H1 (cell line): ENCODE measurements at places on chromosomes 3 and 15. TPM values are rescaled to one million over a fixed set of nuclear protein-coding genes. Genes with fewer than 3 reads are reported as not detected.
A peak's percentile ranks its signal among the peaks of the same experiment; 100 is the strongest.

DNA sequence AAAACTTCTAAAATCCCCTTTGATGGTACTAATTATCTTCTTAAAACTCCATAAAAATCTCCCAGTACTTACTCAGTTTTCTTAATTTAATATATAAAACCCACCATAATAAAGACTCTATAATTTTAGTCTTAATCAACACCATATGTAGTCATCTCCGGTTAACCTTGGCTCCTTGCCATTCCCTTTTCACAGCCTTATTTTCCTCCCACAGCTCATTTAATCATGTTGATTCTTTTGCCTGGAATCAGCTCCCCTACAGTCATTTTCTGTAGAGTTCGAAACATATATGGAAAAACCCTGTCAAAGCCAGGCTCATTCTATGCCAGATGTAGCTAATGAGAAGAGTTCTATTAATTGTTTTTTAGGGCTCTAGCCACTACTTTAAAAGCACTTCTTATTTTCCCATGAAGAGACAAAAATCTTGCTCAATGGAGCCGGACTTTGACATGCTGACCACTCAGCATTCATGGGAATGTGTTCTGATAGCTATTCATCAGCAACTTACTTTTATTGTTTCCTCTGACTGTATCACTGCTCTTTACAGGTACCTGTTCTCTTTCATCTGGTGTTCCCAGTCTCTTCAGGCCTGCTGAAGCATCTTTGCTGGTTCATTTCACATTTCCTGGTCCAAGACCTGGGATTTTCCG, 573.4 kb downstream of the NAALADL2 start:
- no peaks in the 10 kb centered on the region for H3K4me1 ChIP-seq
- no peak overlapping the region for H3K27ac ChIP-seq
- no peak overlapping the region for H3K4me3 ChIP-seq
- DNase-seq: no peak
- H3K36me3 ChIP-seq: no peaks in the 10 kb centered on the region

DNA sequence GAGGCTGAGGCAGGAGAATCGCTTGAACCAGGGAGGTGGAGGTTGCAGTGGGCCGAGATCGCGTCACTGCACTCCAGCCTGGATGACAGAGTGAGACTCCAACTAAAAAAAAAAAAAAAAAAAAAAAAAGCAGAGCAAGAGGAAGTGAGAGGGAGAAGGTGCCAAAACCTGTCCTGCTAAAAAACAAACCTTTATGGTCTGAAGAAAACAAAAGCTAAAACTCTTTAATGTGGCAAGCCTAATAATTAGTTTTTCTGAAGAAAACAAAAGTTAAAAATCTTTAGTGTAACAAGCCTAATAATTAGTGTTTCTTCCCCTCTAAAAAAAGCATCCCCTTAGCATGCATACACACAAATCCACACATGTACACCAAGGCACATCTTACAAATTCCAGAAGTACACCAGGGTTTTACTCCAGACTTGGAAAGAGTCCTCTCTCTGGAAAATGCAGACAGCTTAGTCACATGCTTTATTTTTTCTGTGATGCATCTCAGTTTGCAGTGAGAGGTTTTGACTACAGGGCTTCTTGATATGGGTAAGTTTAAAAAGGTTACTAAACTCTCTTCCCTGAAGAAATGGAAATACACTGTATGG, 65.9 kb downstream of the HACD2 start:
- no peak for DNase-seq
- no peaks in the 10 kb centered on the region for H3K4me1 ChIP-seq
- no peak overlapping the region for H3K27ac ChIP-seq
- no peaks in the 10 kb centered on the region for H3K27me3 ChIP-seq

The LNP1 gene
- total RNA-seq: 8.0 and 8.7 TPM in 2 replicates

- H3K36me3 ChIP-seq: no peaks in the 10 kb centered on the region
- H3K4me1 ChIP-seq: no peaks in the 10 kb centered on the region
- no peak overlapping the region for H3K27ac ChIP-seq
- no peaks in the 10 kb centered on the region for H3K27me3 ChIP-seq
- no peak overlapping the region for H3K4me3 ChIP-seq
Measured at GRCh38 chr3:187850258-187850921, 105.1 kb upstream of the BCL6 start.

- no peaks in the 10 kb centered on the region for H3K36me3 ChIP-seq
- no peaks in the 10 kb centered on the region for H3K4me1 ChIP-seq
- H3K27ac ChIP-seq: no peak overlapping the region
- no peak overlapping the region for H3K4me3 ChIP-seq
- no peaks in the 10 kb centered on the region for H3K27me3 ChIP-seq
- no peak for DNase-seq
Measured at GRCh38 chr15:100170291-100171210, 171.2 kb downstream of the ADAMTS17 start.

The PLXND1 gene
- 60.2 and 66.4 TPM in 2 replicates for total RNA-seq

GRCh38 chr3:4398941-4399245, 68.2 kb downstream of the SUMF1 start:
- no peak overlapping the region for H3K4me3 ChIP-seq
- no peaks in the 10 kb centered on the region for H3K4me1 ChIP-seq
- no peak overlapping the region for H3K27ac ChIP-seq
- no peaks in the 10 kb centered on the region; the same call in 1 of the 2 replicates for H3K36me3 ChIP-seq
- H3K27me3 ChIP-seq: no peaks in the 10 kb centered on the region

The SMCO1 gene
- not detected in 2 replicates for total RNA-seq

The RPP25 gene
- 19.4 and 19.8 TPM in 2 replicates for total RNA-seq

The RTF1 gene
- 47.7 and 57.8 TPM in 2 replicates for total RNA-seq

- H3K36me3 ChIP-seq: no peaks in the 10 kb centered on the region
- no peaks in the 10 kb centered on the region for H3K4me1 ChIP-seq
- no peaks in the 10 kb centered on the region for H3K27me3 ChIP-seq
- H3K4me3 ChIP-seq: no peak overlapping the region
- DNase-seq: no peak
Measured at GRCh38 chr3:69322158-69322509, 63.8 kb downstream of the FRMD4B start.

The EPB42 gene
- not detected in 2 replicates for total RNA-seq

GRCh38 chr15:89578146-89578545, 2.9 kb downstream of the TICRR start:
- peak overlapping the region; percentile 98 for H3K4me3 ChIP-seq
- peaks cover 5% of the 10 kb centered on the region; the same call in 1 of the 2 replicates for H3K36me3 ChIP-seq
- H3K27ac ChIP-seq: 0 out of 2 replicates have a peak overlapping the region, but pooled peaks have one; percentile 57
- H3K4me1 ChIP-seq: peaks cover 5% of the 10 kb centered on the region; the same call in 1 of the 2 replicates

- no peaks in the 10 kb centered on the region for H3K27me3 ChIP-seq
- H3K36me3 ChIP-seq: no peaks in the 10 kb centered on the region
- H3K27ac ChIP-seq: no peak overlapping the region
- no peaks in the 10 kb centered on the region for H3K4me1 ChIP-seq
- H3K4me3 ChIP-seq: no peak overlapping the region
- DNase-seq: no peak
Measured at GRCh38 chr15:36334059-36334458, 245.4 kb upstream of the CDIN1 start.

GRCh38 chr3:197181741-197182140, 116.7 kb downstream of the DLG1 start:
- H3K4me1 ChIP-seq: peaks cover 4% of the 10 kb centered on the region; the same call in 1 of the 2 replicates
- no peaks in the 10 kb centered on the region for H3K27me3 ChIP-seq
- H3K36me3 ChIP-seq: no peaks in the 10 kb centered on the region
- no peak overlapping the region for H3K4me3 ChIP-seq

DNA sequence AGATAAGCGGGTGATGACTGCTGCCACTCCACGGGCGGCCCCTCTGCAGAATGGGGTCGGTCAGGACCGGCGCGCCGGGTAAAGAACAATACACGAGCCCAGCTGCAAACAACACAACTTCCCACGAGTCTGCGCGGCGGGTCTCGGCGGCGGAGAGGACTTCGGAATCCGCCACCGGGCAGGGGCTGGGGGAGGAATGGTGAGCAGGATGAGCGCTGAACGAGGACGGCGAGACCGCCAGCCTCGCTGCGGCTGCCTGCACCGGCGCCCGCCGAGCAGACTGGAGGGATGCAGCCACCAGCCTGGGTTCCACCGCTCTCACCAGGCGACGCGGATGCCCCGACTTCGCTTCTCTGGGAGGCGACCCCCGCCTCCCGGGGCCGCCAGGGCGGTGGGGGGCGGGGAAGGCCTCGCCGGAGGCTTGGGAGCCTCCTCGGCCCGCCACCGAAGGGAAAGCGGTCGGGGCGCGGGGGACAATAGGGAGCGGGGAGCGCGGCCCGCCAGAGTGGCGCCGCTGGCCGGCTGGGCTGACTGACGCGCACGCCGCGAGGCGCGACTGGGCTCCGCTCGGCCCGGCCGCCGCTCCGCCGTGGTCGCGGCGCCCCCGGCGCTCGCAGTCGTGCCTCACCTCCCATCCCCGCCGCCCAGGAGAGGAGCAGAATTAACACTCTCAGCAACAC, 515 bp downstream of the ADAM10 start:
- peak overlapping the region; percentile 92 for H3K27ac ChIP-seq
- H3K27me3 ChIP-seq: no peaks in the 10 kb centered on the region
- DNase-seq: peak; percentile 70
- H3K4me1 ChIP-seq: no peaks in the 10 kb centered on the region; the same call in 1 of the 2 replicates
- H3K4me3 ChIP-seq: peak overlapping the region; percentile 91

The SCG5 gene
- total RNA-seq: 16.9 and 19.9 TPM in 2 replicates

GRCh38 chr3:181935915-181936314, 224.2 kb downstream of the SOX2 start:
- no peak for DNase-seq
- no peak overlapping the region for H3K27ac ChIP-seq
- no peaks in the 10 kb centered on the region for H3K36me3 ChIP-seq
- H3K27me3 ChIP-seq: no peaks in the 10 kb centered on the region
- H3K4me3 ChIP-seq: no peak overlapping the region
- H3K4me1 ChIP-seq: peaks cover 3% of the 10 kb centered on the region

DNA sequence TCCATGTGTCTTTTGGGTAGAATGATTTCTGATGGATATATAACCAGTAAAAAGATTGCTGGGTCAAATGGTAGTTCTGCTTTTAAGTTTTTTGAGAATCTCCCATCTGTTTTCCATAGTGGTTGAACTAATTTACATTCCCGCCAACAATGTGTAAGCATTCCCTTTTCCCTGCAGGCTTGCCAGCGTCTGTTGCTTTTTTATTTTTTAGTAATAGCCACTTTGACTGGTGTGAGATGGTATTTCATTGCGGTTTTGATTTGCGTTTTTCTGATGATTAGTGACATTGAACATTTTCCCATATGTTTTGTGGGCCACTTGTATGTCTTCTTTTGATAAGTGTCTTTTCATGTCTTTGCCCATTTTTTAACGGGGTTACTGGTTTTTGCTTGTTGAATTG, 36.3 kb upstream of the MB21D2 start:
- H3K27me3 ChIP-seq: no peaks in the 10 kb centered on the region
- no peak for DNase-seq
- H3K4me3 ChIP-seq: no peak overlapping the region
- H3K27ac ChIP-seq: no peak overlapping the region
- no peaks in the 10 kb centered on the region for H3K36me3 ChIP-seq

The NR1I2 gene
- total RNA-seq: 0.28 and 0.44 TPM in 2 replicates

The MINAR1 gene
- 0.59 and 0.67 TPM in 2 replicates for total RNA-seq

DNA sequence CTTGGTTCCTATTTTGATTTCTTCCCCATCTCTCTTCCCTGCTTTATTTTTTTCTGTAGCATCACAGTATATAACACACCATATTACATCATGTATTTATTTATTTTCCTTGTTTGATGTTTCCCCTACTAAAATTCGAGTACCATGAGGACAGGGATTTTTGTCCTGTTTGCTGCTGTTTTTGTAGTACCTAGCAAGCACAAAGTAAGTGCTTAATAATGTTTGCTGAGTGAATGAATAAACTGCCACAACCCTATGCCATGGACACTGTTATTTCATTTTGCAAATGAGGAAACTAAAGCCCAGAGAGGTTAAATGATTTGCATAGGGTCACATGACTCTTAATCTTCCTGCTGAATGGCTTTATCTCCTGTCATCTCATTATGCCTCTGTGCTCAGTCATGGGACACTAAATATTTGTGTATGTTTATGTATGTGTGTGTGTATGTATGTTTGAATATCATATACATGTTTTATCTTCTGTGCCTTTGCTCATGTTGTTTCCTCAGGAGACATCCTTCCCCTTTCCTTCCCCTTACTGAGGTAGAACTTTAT, 26.1 kb upstream of the MGA start:
- H3K36me3 ChIP-seq: no peaks in the 10 kb centered on the region
- DNase-seq: no peak
- no peak overlapping the region for H3K27ac ChIP-seq
- H3K4me1 ChIP-seq: peaks cover 4% of the 10 kb centered on the region

GRCh38 chr3:49636883-49637609, 37.1 kb upstream of the APEH start:
- DNase-seq: no peak
- H3K4me3 ChIP-seq: no peak overlapping the region
- H3K36me3 ChIP-seq: no peaks in the 10 kb centered on the region
- no peaks in the 10 kb centered on the region for H3K27me3 ChIP-seq
- peaks cover 3% of the 10 kb centered on the region; the same call in 1 of the 2 replicates for H3K4me1 ChIP-seq

- H3K27me3 ChIP-seq: no peaks in the 10 kb centered on the region
- H3K27ac ChIP-seq: no peak overlapping the region
- no peaks in the 10 kb centered on the region for H3K4me1 ChIP-seq
Measured at GRCh38 chr3:134901461-134901860, 106.4 kb downstream of the EPHB1 start.

DNA sequence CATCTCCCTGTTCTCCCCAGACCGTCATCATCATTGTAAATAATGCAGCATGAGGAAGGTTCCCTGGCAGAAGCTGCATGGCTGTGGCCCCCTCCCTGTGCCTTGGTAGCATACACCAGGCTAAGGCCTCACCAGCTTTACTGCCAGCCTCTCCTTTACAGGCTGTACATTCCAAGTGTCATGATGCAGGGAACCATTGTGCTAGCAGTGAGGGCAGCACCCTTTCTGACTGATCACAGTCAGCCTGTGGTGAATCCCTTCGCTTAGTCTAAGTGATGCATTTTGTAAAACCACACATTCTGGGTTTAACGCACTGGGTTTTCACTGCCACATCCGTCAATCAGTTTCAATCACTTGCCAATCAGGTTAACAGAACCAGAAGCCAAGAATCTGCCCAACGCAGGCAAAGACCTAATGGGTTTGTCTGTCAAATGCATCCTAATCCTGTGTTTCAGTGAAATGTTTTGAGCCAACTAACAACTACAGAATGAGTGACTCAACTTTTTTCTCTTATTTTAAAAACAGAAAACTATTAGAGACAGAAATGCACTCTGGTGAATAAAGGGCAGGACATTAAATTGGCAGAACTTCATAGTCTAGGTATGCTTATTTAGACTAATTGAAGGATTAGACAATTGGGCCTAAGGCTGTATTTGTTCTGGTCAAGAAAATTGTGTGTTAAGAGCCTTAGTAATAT, 225.9 kb upstream of the DPH6 start:
- no peaks in the 10 kb centered on the region for H3K36me3 ChIP-seq
- DNase-seq: no peak
- H3K4me1 ChIP-seq: no peaks in the 10 kb centered on the region

DNA sequence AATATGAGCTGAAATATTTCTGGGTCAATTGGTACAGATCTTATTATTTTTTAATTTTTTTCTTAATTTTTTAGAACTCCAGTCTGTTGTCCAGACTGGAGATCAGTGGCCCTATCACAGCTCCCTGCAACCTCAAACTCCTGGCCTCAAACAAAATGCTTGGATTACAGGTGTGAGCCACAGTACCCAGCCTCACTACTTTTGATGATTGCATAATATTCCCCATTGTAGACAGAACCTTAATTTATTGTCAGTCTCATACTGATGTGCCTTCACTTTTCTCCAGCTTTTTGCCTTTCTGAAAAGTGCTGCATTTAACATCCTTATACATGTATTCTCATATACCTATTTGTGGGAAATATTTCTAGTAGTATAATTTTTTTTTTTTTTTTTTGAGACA, 144.9 kb downstream of the LIPC start:
- H3K27ac ChIP-seq: no peak overlapping the region
- H3K27me3 ChIP-seq: no peaks in the 10 kb centered on the region
- no peaks in the 10 kb centered on the region for H3K4me1 ChIP-seq
- DNase-seq: no peak
- no peak overlapping the region for H3K4me3 ChIP-seq

GRCh38 chr3:72078676-72079368, 293.9 kb upstream of the PROK2 start:
- no peaks in the 10 kb centered on the region for H3K27me3 ChIP-seq
- H3K4me3 ChIP-seq: no peak overlapping the region
- DNase-seq: no peak
- no peaks in the 10 kb centered on the region for H3K4me1 ChIP-seq
- H3K36me3 ChIP-seq: no peaks in the 10 kb centered on the region
- no peak overlapping the region for H3K27ac ChIP-seq
